ENCODE measurements at places on chromosomes 4 and X.

DNA sequence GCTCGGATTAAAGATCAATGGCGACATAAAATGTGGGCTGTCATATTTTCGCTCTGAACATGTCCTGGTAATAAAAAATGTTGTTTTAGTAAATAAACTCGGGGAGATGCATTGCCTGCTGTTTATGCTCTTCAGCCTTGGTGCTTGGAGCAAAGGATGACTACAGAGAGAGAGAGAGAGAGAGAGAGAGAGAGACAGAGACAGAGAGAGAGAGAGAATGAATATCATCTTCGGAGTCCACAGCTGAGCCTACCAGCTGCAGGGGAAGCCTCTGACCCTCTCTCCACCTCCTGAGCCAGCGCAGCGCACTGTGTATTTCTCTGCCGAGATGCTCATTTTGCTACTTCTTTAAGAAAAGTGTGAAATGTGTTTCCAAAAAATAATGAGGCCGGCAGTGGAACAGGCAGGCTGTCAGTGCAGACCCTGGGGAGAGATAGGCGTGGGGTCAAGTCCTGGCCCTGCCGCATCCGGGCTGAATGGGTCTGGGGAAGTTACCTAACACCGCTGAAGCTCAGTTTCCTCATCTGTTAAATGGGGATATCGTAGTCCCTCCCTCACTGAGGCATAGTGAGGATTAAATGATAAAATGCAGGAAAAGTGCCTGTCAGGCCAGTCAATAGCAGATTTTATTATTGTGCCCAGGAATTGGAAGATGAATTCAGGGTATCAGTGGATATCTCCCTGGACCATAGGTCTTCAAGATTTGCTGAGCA, 58.5 kb upstream of the LGI2 start:
- DNase-seq = no peak

DNA sequence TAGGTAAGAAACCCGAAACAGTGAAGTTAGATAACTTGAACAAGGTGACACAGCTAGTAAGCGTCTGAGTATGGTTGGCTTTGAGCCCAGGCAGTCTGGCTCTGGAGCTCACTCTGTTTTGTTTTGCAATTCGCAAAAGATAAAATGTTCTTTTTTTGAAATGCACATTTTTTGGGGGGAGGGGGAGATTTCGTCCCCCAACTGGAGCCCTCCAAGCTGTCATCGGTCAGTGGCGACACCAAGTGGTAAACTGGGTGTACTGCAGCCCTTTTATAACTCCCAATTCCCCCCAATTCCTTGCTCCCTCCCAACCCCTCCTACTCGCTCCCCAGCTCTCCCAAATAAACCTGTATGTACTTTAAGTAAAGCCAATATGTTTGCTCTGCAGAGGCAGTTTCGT, 2.8 kb upstream of the CLCN5 start:
- no peak for DNase-seq

DNA sequence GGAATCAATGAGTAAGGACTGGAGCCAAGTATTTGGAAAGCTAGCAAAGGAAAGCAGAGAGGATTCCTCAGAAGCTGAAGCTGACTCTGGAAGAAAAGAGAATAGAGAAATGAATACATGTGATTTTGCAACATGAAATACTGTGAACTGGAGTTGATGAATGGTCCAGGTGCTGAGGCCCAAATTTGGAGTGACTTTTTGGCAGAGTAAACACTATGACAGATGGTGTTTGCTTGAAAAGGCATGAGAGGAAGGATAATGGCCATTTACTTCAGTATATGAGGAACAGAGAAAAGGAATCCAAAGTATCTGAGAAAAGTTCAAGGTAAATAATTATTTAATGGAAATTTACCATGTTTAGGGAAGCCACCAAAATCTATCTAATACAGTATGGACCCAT, 236.7 kb downstream of the SLITRK2 start:
- DNase-seq = no peak

DNA sequence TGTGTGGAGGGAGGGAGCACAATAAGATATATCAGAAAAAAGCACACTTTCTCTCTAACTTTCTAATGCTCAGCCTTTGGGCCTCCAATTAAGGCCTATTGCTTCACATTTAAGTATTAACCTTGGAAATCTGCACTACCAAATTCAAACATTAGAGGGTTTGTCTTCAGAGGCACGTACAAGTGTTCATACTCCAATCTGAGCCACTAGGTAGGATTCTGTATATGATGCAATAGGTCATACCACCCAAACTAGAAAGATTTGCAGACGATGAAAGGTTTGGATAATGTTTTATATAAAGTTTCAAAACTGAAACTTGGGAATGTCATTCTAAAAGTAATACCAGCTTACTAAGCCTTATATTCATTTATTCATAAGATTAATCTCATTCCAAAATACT, 106.4 kb downstream of the MID1 start:
- DNase-seq = no peak

GRCh38 chrX:9703406-9703805, 62.2 kb downstream of the GPR143 start:
- DNase-seq = no peak

GRCh38 chr4:144338148-144338547, 197.6 kb upstream of the GYPA start:
- no peak for DNase-seq

GRCh38 chrX:12002876-12003275, 135.4 kb upstream of the FRMPD4 start:
- DNase-seq = no peak

DNA sequence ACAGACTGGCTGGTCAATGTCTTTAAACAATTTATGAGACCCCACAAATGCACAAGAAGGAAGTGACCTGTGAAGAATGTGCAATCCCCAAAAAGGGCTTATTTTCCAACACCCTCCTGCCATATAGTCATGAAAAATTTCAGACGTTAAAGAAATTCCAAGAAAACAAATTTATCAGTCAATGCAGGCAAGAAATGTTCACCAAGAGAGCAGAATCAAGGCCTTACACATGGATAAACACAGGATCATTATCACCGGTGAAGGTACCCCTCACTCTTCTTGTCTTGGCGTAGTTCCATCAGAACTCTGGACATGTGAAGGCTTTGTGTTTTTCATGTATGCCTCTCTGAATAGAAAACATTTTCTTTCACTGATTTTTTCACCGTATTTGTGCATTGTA, 186.7 kb upstream of the GALNTL6 start:
- DNase-seq = no peak

GRCh38 chrX:111442791-111443190, 30.8 kb upstream of the DCX start:
- DNase-seq = no peak

- no peak for DNase-seq
Measured at GRCh38 chr4:184274286-184274951, 56.7 kb upstream of the ENPP6 start.

DNA sequence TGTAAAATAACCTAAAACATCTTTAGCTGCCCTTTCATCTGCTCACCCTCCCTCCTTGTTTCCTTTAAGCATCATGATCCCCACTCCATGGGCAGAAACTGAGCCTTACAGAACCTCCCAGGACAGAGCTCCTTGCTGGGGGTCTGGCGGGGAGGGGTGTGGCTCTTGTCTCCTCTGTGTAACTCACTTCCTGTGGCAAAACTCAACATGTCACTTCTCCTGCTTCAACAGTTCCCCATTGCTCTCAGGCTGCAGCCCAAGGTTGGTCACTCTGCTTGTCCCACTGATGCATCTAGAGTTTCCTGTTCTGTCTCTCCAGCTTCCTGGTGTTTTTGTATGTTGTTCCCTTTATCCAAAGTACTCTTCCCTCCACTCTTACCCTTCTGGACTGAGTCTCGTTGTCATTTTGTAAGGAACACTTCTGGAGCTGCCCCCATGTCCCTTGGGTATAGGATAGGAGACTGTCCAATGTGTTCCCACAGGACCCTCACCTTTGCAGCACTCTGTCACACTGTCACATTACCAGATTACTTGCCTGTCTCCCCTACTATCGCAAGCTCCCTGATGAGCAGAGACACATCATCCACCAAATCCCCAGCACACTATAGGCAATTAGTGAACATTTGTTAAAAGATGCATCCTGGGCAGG, 19.6 kb downstream of the TMEM31 start:
- no peak for DNase-seq

DNA sequence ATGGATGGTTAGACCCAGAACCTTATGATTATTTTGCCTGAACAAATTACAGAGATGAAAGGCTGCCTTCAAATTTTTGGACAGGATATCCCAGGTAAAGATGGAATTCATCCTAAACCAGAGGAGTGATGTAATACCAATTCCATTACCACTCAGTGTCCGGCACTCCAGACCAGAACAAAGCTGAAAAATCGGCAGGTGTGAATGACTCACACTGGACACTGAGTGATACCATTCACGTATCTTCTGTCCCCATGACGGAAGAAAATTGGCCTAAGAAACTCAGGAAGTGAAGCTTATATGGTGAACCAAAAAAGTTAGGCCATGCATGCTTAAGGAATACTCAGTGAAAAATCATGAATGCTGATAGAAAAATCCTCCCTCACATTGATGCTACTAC, 34.5 kb downstream of the PALLD start:
- no peak for DNase-seq

DNA sequence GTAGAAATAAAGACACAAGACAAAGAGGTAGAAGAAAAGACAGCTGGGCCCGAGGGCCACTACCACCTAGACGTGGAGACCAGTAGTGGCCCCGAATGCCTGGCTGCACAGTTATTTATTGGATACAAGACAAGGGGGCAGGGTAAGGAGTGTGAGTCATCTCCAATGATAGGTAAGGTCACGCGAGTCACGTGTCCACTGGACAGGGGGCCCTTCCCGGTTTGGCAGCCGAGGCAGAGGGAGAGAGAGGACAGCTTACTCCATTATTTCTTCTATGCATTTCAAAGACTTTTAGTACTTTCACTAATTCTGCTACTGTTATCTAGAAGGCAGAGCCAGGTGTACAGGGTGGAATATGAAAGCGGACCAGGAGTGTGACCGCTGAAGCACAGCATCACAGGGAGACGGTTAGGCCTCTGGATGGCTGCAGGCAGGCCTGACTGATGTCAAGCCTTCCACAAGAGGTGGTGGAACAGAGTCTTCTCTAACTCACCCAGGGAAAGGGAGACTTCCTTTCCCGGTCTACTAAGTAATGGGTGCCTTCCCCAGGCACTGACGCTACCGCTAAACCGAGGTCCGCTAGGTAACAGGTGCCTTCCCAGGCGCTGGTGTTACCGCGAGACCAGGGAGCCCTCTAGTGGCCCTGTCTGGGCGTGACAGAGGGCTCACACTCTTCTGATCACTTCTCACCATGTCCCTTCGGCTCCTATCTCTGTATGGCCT, 44.9 kb downstream of the ZBTB49 start:
- DNase-seq = no peak

DNA sequence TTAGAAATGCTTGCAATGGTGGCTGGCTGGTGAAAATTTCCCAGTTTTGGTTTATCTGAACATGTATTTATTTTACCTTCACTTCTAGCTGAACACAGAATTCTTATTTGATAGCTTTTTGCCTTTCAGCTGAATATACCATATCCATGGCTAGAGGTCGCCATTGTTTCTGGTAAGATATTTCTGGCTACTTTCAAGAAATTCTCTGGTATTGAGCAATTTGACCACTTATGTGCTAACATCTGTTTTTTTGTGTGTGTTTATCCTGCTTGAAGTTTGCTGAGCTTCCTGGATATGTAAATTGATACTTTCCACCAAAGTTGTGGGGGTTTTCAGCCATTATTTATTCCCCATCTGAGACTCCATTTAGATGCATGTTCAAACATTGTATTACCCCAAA, 75.4 kb downstream of the FBXW7 start:
- DNase-seq = no peak

GRCh38 chr4:108483079-108483478, 137.3 kb upstream of the RPL34 start:
- no peak for DNase-seq

GRCh38 chr4:8516061-8516573, 64.1 kb upstream of the GPR78 start:
- DNase-seq = no peak

- no peak for DNase-seq
Measured at GRCh38 chr4:64341711-64342110, 67.5 kb downstream of the TECRL start.

DNA sequence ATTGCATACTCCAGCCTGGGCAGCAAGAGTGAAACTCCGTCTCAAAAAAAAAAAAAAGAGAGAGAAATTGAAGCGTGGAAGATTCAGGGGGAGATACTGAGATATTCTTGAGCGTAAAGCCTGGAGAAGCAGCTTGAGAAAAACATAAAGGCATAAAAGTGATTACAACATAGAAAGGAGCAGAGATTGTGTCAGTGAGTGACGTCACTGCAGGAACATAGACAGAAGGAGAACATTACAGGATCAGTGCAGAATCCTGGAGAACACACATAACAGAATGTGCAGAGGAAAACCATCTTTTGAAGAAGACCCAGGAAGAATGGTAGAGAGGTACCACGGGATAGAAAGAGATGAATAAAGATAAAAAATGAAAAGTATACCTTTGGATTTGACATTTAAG, 147.0 kb downstream of the APBB2 start:
- no peak for DNase-seq

GRCh38 chr4:67109276-67109675, 436.0 kb downstream of the CENPC start:
- no peak for DNase-seq

- no peak for DNase-seq
Measured at GRCh38 chr4:5447755-5448154, 260.6 kb downstream of the EVC2 start.

GRCh38 chr4:159416073-159416472, 313.2 kb downstream of the RAPGEF2 start:
- DNase-seq = no peak

DNA sequence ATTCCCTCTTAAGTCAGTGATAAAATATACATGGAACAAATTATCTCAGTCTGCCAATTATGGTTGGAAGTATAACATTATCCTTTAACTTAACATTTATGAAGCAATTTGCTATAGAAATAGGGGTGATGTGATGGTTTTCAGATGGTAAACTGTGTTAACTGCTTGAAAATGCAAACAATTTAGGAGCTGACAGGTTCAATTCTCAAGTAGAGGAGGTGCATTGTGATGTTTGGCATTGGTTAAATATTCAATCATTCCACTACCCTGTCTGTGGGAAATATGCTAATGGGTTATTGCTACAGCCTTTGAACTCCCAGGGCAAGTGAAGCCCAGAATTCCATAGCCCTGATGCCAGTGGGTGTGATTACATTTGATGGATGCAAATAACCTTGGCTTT, 243.4 kb upstream of the GK2 start:
- no peak for DNase-seq

GRCh38 chr4:153764601-153765368, 5.0 kb upstream of the RNF175 start:
- DNase-seq = no peak

DNA sequence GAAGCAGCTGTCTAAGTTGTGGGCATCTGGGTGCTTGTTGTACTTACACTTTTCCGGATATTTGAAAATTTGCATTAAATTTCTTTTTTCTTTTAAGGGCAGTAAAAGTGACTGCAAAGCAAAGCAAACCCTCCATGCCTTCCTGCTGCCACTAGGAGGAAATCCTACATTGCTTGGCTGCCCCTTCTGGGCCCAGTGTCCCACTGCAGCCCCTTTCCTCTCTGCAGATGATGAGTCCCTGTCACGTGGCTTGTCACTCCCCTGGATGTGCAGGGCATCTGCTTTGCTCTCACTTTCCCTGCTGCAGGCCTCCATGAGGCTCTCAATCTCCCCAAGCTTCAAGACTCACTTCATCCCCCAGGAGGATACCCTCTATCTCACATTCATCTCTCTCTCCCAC, 12.7 kb downstream of the TSR2 start:
- DNase-seq = no peak

All from NCI-H1436 treated with DMSO at 0.1 percent for 48 hours (cell line).